ENCODE measurements at places on chromosomes 5 and 9.

- no peak for DNase-seq
Measured at GRCh38 chr9:94760010-94760409, 33.5 kb downstream of the AOPEP start.

GRCh38 chr5:99076723-99077640, 148.2 kb upstream of the CHD1 start:
- DNase-seq, result no peak

DNA sequence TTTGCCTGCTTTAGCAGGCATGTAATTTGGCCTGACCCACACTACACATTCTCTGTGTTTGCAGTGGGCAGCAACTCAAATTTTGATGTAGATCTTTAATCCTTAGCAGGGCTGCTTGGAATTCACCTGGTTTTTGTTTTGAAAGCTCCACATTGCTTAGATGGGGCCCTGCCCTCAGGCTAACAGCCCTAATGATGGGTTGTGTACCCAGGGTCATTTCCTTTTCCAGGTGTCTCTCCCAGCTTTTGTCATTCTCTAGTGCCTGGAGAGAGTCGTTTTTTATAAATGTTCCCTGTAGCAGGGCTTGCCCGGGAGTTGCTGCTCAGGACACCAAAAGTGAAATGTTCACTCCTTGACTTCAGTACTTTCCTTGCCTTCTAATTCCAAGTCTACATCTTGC, 126.3 kb downstream of the TRIO start:
- DNase-seq, result no peak

DNA sequence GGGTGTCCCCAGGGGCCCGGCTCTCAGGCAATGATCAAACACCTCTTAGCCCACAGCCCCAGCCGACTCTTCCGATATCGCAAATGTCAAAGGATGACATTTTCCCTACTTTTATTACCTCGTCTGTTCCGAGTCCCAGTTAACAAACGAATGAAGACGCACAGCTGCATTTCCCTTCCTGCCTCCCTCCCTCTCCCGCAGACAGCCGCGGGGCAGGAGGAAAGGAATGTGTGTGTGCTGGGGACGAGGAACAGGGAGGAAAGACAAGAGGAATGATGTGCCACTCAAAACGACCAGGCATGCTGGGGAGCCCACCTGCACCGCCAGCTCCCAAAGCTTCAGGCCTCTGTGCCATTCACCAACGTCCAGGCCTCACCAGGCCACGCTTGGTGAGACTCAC, 125.9 kb upstream of the SARDH start:
- DNase-seq, result no peak

Data from stimulated activated CD4-positive, alpha-beta T cell treated with anti-CD3 and anti-CD28 coated beads, Interleukin-1b, Interleukin-23, amount 100 ng/mL, for 1 hour (primary cell).